ENCODE measurements at places on chromosomes 2 and 18.

DNA sequence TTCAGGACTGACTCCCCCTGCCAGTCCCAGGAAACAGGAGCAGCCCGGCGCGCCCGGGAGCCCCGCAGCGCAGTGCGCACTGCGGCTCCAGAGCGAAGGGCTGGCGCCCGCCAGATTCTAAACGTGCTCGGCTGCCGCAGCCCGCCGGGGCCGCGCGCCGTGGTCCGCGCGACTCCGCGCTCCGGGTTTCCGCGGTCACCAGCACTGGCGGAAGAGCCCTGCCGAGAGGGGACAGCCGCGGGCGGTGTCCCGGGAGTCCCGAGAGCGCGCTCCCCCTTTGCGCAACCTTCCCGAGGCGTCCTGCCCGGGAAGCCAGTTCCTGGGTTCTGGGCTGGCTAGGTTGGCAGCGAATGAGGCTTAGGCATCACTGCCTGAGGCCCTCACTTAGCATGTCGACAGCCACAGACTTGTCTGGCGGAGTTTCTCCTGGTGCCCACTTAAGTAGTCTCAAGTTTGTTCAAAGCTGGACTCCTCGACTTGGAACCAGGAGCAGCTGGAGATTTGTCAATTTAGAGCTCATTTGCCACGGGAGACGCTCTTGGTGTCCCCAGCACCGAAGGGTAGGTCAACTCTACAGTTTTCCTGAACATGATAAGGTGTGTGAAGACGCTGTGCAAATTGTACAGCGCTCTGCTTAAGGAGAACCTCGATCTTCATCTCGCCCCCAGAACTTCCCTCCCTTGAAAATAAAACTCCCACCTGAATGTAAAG lies 1.5 kb upstream of the VSNL1 start:
- no peak for DNase-seq

- DNase-seq, result no peak
Observed at GRCh38 chr2:150620855-150621254, 133.4 kb upstream of the RND3 start.

DNA sequence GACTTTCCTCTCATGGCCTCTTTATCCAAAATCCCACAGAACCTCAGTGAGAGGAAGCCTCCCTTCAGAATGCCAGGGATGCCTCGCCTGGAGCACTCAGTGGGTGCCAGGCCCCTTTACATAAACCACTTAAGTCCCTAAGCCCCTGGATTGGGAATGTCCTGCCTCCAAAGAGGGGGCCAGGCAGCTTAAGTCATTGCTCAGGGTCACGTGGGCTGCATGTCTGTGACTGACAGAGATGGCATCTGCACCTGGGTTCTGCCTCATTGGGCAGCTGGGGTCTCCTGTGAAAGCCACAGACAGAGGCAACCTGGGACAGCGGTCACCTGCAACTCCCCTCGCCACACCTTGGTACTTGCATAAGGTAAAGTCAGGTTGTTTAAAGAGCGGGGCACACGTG lies 93.5 kb downstream of the MYT1L start:
- no peak for DNase-seq

DNA sequence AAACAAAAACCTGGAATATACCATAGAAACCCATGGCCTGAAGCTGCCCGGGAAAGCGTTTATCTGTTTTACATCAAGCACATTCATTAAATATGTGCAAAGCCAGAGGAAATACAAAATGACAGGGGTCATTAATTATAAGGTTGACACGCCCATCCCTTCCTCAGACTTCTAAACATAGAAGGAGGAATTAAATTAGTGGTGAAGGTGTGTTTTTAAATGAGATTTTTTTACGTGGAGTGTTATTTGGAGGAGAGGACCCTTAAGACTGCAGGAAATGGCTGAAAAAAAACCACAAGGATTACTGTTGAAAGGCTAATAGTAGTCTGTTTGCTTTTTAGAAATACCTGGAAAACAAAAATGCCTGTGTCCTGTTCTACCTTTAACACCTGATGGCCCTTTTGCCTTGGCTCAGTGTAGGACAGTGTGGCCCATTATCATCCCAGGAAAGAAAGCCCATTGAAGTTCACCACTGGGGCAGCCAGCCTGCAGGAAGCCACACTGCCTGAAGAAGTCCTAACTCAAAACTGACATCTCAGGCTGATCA lies 123.2 kb downstream of the EPHA4 start:
- no peak for DNase-seq

DNA sequence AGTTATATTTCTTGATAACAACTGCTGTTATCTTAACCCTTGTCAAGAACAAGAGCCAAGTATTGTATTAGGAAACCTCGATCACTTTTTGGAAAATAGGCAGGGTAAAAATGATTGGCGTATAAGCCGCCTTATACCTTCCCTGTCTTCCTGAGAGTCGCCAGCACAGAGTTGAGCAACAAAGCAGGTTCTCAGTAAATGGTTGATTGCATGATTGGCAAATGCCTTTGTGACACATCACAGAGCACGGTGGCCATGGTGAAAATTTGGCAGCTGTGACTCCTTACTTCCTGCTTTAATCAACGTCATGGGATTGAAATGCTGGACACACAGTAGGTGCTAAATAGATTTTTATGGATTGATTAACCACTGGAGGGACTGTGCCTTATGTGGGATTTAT lies 3.9 kb upstream of the KLHL29 start:
- no peak for DNase-seq

DNA sequence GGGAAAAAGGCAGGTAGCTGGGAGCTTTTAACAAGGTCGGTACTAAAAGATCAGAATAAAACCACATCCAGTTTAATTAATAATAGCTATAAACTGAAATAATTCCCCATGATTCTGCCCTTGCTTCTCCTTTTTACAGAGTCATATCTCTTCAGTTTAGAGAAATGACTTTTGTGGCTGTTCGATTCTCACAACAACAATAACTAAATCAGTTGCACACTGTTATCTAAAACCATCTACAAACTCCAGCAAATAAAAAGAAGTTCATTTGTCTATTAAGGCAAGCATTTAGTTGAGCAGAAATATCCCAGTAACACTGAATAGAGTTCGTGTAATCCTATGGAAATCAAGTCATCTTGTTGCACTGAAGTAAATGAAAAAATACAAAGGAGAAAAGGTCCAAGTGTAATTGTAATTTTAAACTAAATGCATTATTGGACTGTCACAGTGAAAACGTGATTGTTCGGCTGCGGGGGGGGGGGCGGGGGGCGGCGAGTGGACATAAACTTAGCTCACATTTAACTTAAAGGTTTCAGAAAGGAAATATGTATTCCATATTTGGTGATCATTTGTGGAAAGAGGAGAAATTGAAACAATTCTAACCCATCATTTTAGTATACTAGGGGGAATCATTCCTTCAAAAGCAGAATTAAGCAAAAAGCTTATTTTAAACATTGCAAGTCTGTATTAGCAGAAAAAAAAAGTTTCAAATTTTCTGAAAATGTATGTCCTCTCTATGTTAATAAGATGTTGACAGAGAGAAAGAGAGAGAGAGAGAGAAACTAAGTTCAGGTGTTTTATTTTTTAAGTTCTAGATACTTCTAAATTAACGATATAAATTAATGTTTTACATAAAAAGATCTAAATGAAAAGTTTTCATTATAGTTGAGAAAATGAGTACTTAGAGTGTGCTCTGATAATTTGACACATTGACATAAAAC lies 144.5 kb downstream of the MEIS1 start:
- DNase-seq, result no peak

- DNase-seq, result no peak
Observed at GRCh38 chr2:241007880-241008710, 9.7 kb downstream of the SNED1 start.

DNA sequence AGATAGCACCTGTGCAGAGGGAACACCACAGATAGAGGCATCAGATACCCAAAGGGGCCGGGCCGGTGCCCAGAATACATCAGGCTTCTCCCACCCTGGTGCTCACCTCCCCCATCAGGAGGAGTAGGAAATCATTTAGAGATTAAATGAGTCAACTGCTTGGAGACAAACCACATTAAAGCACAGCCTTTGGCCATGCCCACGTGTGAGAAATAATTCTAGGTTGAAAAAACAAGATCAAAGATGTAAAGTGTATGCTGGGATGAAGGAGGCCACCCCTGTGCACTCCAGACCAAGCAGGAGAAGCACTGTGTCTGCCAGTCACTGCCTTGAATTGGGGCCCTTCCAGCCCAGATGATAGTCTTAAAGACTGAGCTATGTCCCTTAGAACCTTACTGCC lies 152.8 kb upstream of the ACAA2 start:
- no peak for DNase-seq

DNA sequence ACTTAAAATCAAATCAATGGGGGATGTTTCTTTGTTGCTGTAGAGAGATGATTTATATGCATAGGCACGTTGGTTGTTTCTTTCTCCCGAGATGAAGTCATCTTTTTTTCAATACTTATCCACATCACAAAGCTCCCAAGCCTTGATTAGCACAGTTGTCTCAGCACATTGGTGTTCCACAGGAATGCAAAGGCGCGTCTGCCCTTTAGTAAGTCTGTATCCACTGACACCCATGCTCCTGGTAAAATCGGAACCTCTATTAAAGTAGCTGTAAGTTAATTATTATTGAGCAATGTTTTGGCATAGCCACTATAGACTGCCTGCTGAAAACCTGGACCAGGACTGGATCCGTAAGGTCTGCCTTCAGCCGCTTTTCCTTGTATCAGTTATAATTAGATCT lies 77.6 kb upstream of the RBM44 start:
- no peak for DNase-seq

DNA sequence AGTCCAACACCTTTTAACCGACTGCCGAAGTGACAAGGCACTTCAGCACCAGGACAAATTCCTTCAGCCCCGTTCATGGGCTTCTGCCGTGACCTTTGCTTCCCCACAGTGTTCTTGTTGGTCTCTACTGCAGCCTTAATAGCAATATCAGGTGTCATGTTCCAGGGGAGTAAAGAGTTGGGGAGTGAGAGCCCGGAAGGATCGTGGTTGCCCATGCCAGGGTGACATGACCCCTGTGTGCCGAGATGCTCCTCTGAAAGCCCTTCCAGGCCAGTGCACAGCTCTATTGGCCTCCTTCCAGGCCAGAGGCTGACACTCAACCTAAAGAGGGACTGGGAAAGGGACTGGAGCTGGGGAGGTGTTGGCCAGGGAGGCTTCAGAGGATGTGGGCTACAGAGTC lies 279.2 kb downstream of the CYRIA start:
- no peak for DNase-seq

DNA sequence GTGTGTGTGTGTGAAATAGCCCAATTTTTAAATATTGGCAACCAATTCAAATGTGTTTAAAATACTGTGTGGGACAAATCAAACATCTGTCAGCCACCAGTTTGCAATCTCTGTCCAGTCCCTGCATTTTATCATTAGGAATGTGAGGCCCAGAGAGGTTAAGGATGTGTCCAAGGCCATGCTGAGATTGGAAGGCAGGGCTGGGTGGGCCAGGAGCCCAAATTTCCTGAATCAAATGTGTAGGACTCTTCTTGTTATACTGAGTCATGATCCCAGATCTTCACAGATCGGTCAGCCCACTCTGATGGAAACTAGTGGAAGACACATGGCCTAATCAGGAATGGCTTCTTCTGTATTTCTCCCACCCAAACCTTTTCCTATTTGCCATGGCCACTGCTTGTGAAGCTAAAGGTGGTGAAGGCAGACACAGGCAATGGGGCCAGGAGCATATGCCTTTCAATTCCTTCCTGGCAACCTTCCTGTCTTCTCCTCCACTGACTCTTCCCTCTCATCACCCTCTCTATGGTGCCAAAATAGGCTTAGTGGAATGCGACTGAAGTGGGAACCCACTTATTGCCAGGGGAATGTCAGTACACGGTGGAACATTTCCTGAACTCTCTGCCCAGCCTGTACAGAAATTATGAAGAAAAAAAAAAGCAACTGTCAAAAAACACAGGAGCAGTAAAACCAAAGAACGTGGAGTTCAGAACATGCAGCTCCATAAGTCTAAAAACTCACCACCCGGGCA lies 35.5 kb downstream of the ZEB2 start:
- DNase-seq, result no peak

- DNase-seq, result no peak
Observed at GRCh38 chr2:254241-254640, 9.6 kb downstream of the SH3YL1 start.

DNA sequence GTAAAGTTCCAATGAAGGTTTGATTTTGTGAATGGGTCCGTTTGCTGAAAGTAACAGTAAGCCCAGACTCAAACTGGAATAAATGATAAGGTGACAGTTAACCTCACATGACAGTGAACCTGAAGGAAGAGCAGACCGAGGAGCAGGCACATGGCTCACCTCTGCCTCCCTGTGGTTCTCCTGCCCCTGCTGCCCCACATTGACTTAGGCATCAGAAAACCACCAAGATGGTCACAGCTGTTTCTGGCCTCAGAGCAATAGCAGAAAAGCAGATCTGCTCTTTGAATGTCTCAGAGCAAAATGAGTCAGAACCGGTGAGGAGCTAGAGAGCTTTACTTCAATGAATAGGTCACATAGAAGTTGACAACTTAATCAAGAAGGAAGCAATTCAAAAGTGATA lies 487.6 kb downstream of the METTL4 start:
- no peak for DNase-seq

DNA sequence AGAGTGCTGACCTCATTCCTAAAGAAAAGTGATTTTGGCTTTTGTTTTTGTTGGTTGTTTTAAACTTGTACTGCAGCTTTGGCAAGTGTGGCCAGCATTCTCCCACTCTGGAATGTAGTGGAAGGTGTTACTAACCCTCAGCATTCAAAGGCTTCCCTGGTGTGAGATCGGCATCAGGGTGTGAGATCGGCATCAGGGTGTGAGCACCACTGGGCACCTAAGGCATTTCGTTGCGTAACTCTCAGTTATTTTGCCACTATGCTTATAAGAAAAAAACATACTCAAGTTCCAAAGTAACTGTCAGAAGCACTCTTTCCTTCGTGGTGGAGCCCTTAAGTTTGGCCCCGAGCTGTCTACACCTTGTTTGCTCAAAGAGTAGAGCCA lies 1.7 kb downstream of the CYBRD1 start:
- no peak for DNase-seq

GRCh38 chr2:150234787-150235446 lies 252.6 kb downstream of the RND3 start:
- no peak for DNase-seq

GRCh38 chr2:157938556-157938955 lies 62.4 kb upstream of the ACVR1 start:
- DNase-seq, result no peak

- no peak for DNase-seq
Observed at GRCh38 chr2:150542692-150543091, 55.2 kb upstream of the RND3 start.

DNA sequence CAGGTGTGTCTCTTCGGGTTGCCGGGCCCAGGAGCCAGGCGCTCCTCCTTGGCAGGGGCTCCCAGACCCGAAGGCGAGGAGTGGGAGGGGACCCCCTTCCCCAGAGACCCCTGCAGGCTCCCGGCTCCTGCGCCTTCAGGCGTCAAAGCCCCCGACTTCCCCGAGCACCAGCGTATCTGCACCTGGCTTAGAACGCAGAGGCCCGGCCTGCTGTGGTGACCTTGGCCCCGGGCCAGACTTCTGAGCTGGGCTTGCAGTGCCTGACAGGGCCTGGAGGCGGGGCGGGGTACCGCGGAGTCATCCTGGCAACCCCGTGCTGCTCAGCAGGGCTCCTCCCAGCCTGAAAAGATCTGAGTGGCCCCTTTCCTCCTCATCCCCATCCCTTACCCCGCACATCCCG lies 27.0 kb downstream of the SKA1 start:
- no peak for DNase-seq

- DNase-seq, result no peak
Observed at GRCh38 chr2:205754924-205755321, 72.6 kb downstream of the NRP2 start.

- DNase-seq, result no peak
Observed at GRCh38 chr2:110905217-110905616, 172.8 kb downstream of the ACOXL start.

GRCh38 chr18:63439334-63439733 lies 17.1 kb upstream of the VPS4B start:
- no peak for DNase-seq

Data from stimulated activated CD4-positive, alpha-beta T cell treated with anti-CD3 and anti-CD28 coated beads, TNF-alpha, amount 100 ng/mL, for 48 hours (primary cell).